ENCODE measurements at places on chromosomes 12 and 14. TPM values are rescaled to one million over a fixed set of nuclear protein-coding genes. Genes with fewer than 3 reads are reported as not detected.

TSPAN8 gene
- 3.4 TPM for total RNA-seq

SOAT2 gene
- 0.12 TPM for total RNA-seq

TTC7B gene
- total RNA-seq = 25.6 TPM

PRDM4 gene
- 15.3 TPM for total RNA-seq

CTSG gene
- not detected for total RNA-seq

ADCK1 gene
- 4.9 TPM for total RNA-seq

NAB2 gene
- 61.9 TPM for total RNA-seq

MRPS35 gene
- total RNA-seq = 44.7 TPM
